H4 (cell line): ENCODE measurements at places on chromosomes 16 and 17. TPM values are rescaled to one million over a fixed set of nuclear protein-coding genes. Genes with fewer than 3 reads are reported as not detected.

- peak; percentile 82 for DNase-seq
Measured at GRCh38 chr17:81097134-81097942, 62.4 kb downstream of the BAIAP2 start.

DNA sequence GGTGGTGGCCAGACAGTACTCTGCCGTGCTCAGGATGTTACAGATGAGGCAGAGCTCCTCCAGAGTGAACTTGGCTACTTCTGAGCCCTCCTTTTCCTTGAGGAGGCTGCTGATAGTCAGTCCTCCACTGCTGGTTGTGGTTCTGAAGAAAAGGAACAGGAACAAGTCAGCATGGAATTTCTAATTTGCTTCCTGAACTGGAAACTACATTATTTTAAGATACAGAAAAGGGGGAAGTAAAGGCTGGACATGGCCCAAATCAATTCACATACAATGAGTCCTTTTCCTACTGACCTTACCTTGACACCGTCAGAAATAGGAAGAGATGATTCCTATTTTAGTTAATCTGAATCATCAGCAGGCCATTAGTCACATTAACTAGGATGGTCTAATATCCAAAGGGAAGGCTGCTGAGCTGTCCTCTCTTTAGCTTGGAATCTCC, 154.2 kb downstream of the VPS53 start:
- DNase-seq = no peak

SRL gene
- total RNA-seq = not detected in 2 replicates

DNA sequence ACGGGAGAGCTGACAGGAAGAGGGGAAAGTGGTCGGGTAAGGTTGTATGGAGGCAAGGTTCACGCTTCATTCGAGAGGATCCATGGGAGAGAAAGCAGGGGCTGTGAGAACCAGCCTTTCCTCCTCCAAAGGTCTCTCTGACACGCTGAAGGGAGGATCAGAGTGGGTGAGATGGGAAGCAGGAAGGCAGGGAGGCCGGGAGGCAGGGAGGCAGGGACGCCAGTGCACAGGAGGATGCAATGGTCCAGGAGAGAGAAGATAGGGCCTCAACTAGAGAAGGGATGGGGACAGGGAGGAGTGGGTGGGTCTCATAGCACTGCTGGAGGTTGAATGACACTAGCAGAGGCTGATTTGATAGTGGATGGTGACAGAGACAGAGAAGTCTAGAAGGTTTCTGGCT, 54.1 kb downstream of the PIMREG start:
- DNase-seq = no peak

PRR11 gene
- 13.0 and 14.7 TPM in 2 replicates for total RNA-seq

WNT9B gene
- total RNA-seq = not detected in 2 replicates

DNA sequence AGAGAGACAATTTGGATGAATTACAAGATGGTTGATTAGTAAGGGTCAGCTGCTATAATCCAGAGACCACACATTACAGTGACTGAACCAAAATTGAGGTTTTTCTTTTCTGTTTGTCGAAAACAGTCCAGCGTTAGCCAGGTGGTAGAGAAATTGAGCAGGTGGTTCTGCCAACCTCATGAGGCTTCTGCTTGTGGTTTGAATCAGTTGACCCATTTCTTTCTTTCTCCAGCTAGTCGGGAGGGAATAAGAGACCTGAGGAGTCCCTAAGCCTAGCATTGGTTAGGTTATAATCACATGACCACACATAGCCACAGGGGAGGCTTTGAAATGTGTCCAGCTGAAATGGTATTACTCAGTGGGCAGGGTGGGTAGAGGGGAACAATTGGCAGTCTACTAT, 504.6 kb downstream of the HS3ST4 start:
- DNase-seq = no peak

GRB7 gene
- total RNA-seq = 0.41 TPM in 1 of 2 replicates, not detected in the other

- DNase-seq = no peak
Measured at GRCh38 chr17:18987230-18987610, 17.3 kb downstream of the FAM83G start.

DNA sequence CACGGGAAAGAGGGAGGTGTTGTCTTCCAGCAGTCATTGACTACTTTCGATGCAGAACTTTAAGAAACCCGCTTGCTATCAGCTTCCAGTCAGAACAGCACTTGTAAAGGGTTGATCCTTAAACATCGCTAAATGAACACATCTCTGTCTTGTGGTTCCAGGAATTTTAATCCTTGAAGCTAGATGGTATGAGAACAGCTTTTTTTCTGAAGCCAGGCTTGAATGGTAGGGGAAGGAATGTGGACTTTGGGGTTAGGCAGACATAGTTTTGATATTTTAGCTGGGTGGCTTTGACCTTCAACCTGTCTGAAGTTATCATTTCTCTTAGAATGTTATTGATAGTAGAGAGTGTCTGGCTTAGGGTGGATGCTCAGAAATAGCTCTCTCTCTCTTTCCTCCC, 81.1 kb downstream of the RGS9 start:
- DNase-seq = no peak

- DNase-seq = peak; percentile 98
Measured at GRCh38 chr17:80791758-80792284, 199.8 kb upstream of the CHMP6 start.

- DNase-seq = no peak
Measured at GRCh38 chr17:78358538-78359320, 1.1 kb downstream of the SOCS3 start.

GRCh38 chr17:55272711-55273578, 8.2 kb downstream of the HLF start:
- DNase-seq = no peak

- DNase-seq = peak; percentile 13
Measured at GRCh38 chr17:14580499-14580898, 279.6 kb downstream of the HS3ST3B1 start.

MPV17L gene
- total RNA-seq = not detected in 2 replicates

PIPOX gene
- total RNA-seq = 0.23 and 0.58 TPM in 2 replicates

CASKIN2 gene
- total RNA-seq = 5.4 and 8.3 TPM in 2 replicates

DNA sequence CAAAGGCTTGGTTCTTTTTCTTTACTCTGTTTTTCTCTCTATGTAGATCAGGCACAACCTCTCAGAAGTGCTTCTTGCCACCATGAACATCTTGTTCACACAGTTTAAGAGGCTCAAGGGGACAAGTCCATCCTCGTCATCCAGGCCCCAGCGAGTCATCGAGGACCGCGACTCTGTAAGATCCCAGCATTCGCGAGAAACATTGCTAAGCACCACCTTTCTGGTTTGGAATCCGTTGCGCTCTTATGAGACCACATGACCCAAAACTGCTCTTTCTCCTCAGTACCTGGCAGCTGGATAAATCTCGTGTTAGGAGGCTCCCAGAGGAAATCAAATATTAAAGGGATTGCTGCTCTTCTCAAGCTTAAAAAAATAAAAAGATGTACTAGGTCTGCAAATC, 23.3 kb upstream of the SLC12A3 start:
- DNase-seq = no peak

- DNase-seq = no peak
Measured at GRCh38 chr17:66837885-66838665, 3.2 kb downstream of the CACNG5 start.

DNA sequence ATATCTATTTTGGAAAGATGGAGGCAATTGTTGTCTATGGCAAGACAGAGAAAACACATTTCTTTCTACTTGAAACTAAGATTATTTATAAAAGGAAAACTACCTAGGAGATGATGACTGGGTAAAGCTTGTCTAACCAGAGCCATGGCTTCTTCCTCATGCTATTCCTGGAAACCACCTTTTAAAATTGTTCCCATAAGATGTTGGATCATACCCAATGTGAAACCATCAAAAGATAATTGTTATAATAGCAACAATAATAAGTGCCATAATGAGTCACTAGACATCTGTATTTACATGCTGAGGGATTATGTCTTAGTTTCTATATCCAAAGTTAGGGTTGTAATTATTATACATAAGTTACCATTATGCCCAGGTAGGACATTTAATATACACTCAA, 428.4 kb downstream of the KCNJ2 start:
- DNase-seq = no peak

- DNase-seq = no peak
Measured at GRCh38 chr17:74769856-74770497, 6.2 kb downstream of the NAT9 start.

DNA sequence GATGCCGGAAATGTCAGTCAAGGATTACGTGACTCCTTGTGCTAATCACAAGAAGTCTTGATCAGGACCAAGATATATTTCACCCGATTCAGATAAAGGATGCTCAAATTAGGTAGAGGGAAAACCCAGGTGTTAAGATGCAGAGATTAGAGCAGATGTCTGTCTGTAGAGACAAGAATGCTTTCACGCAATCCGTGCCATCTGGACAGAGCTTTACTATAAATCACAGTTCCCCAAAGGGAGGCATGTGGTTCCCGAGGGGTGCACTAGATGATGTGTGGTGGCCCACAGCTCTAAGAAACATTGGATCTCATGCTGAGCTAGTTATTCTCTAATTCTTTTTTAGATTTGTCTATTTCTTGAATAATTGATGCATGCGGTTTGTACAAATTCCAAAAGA, 9.8 kb upstream of the MAP3K14 start:
- DNase-seq = no peak

GRCh38 chr17:78112518-78113471, 15.8 kb downstream of the TMC6 start:
- peak; percentile 45 for DNase-seq

DNA sequence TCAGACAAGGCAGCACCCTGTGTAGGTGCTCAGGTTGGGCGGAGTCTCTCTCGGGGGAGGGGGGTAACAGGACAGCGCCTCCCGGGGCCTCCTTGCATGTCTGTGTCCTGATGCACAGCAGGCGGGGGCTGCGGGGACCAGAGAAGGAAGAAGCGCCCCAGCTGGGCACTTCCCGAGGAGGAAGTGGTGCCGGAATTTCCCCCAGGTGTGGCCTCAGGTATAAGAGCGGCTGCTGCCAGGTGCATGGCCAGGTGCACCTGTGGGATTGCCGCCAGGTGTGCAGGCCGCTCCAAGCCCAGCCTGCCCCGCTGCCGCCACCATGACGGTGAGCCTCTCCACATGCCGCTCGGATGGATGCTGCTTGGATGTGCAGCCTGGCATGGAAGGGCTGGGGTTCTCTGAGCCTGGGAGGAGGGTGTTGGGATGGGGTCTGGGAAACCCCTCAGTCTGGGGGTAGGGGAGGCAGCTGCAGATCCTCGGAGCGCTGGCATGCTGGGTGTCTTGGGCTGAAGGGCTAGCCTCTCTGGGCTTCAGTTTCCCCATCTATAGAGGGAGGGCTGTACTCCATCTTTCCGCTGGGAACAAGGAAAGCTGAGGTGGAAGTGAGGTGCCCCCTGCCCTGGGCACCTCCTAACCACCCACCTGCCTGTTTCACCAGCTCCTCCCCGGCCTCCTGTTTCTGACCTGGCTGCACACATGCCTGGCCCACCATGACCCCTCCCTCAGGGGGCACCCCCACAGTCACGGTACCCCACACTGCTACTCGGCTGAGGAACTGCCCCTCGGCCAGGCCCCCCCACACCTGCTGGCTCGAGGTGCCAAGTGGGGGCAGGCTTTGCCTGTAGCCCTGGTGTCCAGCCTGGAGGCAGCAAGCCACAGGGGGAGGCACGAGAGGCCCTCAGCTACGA, at the start of gene IL17C:
Gene IL17C, plus strand, starts transcription at position 250 of the 908 bp plus-strand sequence. Its CDS starts 70 bp downstream, at position 320.
- no peak for DNase-seq

GRCh38 chr16:17083628-17084027, 387.1 kb downstream of the XYLT1 start:
- no peak for DNase-seq

- DNase-seq = no peak
Measured at GRCh38 chr17:16922386-16923096, 49.4 kb downstream of the TNFRSF13B start.

DNA sequence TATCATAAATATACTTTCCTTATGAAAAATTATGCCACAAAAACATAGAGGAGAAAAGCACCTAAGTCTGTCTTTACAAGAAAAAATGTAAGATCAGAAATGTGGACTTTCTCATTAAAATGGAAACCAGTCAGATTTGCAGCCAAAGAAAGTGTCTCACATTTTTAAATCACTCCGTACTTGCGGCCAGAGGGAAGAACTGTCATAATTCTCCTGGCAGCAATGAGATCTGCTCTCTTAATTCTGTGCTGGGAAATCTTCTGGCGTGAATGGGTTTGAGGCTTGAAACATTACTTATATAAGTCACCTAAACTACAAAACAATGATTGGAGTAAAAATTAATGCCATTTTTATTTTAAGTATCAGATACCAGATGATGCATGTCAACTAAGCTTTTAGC, 10.7 kb downstream of the C16orf95 start:
- no peak for DNase-seq

DNA sequence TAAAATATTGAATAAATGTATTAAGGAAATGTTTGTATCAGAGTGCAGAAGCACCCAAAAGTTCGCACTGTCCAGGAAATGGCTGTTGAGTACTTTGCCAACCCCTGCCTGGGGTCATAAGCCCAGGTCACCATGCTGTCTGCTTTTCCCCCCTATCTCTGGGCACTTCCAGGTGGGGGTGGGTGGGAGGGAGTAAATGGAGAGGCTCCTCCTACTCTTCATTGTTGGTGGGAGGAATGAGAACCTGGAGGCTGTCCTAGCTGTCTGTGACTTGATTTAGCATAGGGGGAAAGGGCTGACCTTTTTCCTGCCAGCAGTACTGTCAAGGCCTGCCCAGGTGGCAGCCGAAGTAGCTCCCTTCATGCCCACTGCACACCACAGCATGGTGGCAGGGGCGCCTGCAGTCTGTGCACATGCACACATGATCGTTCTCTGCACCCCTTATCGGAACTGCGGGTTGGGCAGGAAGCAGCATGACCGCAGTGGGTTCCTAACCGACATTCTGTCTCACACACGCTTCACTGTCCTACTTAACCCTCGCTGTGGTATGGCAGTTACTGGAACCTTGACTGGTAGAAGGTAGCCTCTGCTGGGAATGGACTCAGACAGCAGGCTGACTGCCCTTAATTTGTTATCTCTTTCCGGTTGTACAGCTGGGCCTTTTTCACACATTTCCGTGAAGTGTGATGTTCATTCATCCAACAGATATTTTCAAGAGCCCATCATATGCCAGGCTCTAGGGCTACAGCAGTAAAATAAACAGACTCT, 41.5 kb downstream of the LDHD start:
- no peak for DNase-seq

- DNase-seq = peak; percentile 66
Measured at GRCh38 chr16:58755989-58756649, 22.0 kb upstream of the GOT2 start.

DNA sequence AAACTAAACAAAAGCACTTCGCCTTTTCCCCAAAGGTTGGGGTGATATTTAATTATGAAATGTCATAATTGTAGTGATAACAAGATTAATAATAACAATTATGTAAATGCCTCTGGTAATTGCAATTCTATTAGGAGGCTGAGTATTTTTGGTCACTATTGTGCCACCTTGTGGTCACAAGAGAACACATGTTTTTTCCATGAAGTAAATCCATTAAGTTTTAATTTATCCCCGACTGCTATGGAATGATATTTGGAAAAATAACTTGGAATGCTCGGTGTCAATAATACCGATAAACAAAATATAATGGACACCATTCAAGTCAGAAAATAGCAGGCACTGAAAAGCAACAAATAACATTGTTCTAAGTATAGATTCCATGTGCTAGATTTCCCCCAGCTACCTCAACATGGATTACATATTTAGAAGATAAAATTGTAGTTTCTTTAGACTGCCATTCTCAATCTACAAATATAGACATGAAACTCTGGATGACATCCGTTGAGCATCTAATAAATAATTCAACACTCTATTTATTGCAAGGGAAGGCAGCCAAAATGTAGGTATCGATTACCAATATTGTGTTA, 25.0 kb upstream of the KCNJ2 start:
- peak; percentile 43 for DNase-seq

GRCh38 chr17:31295489-31295871, 1.6 kb downstream of the OMG start:
- no peak for DNase-seq

CDH15 gene
- 0.17 TPM in 1 of 2 replicates, not detected in the other for total RNA-seq
